ENCODE measurements at places on chromosomes 5 and 9. TPM values are rescaled to one million over a fixed set of nuclear protein-coding genes. Genes with fewer than 3 reads are reported as not detected.

Gene ADAMTS12
- 10.8 TPM for total RNA-seq

GRCh38 chr9:4306066-4306776, 6.4 kb upstream of the GLIS3 start:
- no peak for DNase-seq

Gene EFNA5
- 42.2 TPM for total RNA-seq

DNA sequence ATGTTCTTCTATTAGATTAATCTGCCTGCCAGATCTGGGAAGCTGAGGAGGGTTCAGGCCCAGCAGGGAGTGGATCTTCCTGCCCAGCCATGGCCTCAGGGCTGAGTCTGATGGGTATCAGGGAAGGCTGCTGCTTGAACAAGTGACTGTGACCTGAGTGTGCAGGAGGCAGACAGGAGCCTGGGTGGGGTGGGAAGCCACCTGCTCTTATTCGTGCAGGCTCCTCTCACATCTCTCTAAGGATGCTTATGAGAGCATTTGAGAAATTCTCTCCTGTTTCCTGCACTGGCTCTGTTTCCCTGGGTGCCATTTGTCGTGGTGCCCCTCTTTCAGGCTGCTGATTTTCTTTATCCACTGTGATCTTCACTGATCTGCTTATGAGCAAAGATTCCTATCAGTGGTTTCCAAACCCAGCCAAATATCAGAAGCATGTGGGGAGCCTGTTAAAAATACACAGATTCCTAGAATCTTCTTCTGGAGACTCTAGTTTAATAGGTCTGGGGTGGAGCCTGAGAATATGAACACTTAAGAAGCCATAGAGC, 2.1 kb downstream of the RGS3 start:
- no peak for DNase-seq

DNA sequence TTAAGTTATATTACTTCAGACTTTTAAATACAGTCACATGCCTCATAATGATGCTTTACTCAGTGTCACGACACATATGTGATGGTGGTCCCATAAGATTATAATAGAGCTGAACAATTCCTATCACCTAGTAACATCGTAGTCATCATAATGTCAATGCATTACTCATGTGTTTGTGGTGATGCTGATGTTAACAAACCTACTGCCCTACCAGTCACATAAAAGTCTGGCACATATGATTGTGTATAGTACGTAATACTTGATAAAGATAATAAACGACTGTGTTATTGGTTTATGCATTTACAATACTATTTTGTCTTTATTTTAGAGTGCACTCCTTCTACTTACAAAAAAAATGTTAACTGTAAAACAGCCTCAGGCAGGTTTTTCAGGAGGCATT, 103.7 kb downstream of the PAM start:
- no peak for DNase-seq

- DNase-seq: no peak
Observed at GRCh38 chr9:114070188-114071103, 7.7 kb downstream of the AMBP start.

DNA sequence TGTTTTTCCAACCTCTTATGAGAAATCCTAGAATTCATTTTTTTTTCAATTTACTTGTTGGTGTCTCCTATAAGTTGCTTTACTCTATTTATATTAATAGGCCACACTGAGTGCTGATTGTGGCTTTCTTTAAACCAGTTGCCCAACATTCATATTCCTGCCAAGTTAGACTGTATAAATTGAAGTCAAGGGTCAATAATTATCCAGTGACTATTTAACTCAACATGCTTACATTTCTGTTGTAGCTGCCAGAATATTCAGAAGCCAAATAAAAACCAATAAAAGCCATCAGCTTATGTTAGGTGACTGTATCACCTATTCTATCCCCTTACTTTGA, 169.0 kb downstream of the PTPRD start:
- DNase-seq: no peak

GRCh38 chr5:10214041-10214440, 35.6 kb downstream of the ATPSCKMT start:
- DNase-seq: no peak

DNA sequence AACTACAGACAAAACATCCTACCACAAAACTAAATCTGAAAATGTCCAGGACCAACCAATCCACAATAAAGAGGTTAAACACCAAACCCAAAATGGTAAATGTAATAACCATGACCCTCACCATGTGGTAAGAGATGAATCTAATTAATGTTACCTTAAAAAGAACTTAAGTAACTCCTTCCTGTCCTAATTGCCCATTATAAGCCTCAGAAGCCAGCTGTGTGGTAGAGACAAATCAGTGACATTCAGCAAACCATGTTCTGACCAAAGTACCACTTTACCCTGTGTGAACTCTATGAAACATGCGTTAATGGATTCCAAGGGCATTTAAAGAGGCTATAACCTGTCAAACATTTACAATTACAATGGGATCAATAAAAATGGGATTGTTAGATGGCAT, 25.0 kb downstream of the LPAR1 start:
- DNase-seq: no peak

Gene EQTN
- 0.39 TPM for total RNA-seq

Gene FGF18
- total RNA-seq: 2.4 TPM

Gene TAF11L5
- not detected for total RNA-seq

DNA sequence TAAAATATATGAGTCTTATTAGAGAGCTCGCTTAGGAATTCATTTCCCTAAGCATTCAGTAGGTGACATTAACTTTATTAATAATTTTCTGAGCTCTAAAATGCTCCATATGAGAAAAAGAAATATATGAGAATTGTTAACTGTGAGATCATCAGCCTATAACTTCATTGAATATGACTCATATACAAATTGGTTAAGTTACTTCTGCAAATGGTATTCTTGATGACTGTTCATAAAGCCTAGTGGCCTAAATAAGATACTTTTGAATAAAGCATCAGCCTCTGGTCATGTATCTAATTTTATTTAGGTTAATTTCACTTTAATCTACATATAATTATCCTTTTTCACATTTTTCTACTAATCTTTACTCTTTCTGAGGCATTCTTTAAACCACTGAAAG, 710.2 kb upstream of the ACO1 start:
- no peak for DNase-seq

DNA sequence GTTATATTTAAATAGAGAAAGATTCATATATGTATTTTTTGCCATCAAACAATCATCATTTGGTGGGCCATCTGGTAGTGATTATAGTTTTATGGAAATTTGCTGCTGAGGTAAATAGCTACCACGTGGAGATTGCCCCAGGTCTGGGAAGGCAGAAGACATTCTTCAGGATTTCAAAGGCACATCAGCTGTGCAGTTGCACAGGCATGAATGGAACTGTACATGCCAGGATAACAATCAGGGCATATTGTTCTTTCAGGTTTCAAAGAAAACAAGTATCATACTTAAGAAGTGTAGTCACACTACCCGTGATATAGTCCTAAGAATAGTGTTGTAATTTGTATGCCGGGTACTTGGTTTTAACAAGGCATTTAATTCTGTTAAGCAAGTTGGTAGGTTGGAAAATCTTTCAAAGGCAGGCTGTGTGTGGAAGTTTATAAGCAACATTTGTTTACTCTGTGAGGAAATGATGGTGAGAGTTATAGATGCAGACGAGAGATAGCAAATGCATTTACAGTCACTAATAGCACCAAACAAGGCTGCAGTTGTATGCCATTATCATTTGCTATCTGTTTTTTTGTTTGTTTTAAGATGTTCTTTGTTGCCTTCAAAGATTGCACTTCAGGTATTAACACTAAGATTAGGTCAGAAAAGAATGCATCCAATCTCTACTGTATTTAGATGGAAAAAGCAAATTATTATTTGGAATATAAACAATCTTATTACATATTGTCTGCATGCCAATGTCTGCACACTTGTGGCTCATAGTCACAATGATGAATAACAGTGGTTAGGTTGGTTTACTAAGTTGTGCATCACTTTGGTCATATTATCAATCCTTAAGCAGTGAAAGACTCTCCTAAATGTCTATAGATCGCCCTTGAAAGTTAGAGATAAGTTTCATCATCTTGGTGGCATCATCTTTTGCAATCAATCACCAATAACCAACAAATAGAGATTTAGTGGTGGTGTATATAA, 55.3 kb downstream of the RPS23 start:
- no peak for DNase-seq

GRCh38 chr5:29304545-29304944, 1888.9 kb upstream of the CDH6 start:
- no peak for DNase-seq

DNA sequence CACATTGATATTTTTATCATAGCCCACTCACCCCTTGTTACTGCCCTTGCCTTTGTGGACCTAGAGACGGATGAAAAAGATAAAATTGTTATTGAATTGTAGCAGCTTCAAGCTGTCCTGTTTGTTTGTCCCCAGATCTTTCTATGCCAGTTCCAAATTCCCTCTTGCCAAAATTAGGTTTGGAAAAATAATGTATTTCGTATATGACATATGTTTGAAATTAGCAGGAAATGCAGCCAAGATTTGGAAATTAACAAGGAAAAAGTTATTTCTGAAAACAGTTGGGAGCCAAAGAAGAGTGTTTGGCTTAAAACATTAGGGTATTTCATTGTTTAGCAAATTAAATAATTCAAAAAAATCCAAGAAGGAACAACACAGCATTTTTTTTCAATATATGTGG, 33.5 kb downstream of the SPATA31D1 start:
- DNase-seq: no peak

DNA sequence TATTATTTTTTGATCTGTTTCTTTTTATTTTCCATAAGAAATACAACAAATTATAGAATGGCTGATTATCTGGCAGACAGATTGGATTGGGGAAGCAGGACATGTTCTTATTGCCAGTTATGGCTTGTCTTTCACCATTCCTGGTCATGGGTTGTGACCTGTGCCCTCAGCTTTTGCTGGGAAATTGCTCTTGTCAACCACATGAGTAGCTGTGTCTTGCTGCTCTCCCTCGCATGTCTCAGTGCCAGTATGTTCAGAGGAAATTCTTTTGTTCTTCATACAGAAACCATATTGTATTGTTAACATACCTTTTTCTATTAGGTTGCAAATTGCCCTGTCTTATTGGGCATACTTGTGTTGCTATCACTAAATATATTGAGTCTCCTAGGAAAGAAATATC, 344.1 kb downstream of the OSTF1 start:
- no peak for DNase-seq

DNA sequence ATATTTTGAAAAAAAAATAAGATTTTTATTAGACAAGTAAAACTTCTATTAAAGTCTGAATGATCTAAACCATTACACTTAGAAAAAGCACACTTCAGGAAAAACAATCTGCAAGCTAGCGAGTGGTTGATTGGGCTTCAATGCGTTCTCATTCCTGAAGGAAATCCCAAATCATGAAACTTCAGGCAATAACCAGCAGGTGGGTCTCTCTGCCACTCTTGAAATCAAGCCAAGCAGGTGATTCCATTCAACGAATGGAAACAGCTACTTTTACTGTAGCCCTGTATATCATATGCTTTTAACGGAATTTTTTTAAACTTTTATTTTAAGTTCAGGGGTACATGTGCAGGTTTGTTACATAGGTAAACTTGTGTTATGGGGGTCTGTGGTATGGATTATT, 234.5 kb upstream of the TRPM3 start:
- no peak for DNase-seq

Data from neural crest cell (in vitro differentiated cells).